ENCODE measurements at places on chromosomes 13 and 19.

GRCh38 chr13:97194479-97194878 lies 27.7 kb upstream of the MBNL2 start:
- peak; percentile 99 for DNase-seq

GRCh38 chr13:19601749-19602725 lies 31.4 kb upstream of the MPHOSPH8 start:
- no peak for DNase-seq

DNA sequence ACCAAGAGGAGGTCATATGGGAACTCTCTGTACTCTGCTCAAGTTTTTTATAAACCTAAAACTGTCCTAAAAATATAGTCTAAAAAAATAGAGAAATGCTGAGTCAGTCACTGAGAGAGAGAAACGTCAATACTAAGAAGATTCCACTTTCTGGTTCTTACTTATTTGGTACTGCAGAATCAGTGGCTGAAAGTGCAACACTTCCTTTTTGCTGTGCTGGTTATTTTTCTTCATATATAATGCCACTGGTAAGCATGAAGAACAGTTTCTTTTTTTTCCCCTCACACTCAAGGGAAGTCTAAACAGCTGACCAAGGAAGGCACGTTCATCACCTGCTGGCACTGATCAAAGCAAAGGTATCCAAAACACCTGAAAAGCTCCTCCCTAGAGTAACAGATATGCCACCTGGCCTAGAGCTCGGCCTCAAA lies 44.3 kb upstream of the N4BP2L1 start:
- no peak for DNase-seq

DNA sequence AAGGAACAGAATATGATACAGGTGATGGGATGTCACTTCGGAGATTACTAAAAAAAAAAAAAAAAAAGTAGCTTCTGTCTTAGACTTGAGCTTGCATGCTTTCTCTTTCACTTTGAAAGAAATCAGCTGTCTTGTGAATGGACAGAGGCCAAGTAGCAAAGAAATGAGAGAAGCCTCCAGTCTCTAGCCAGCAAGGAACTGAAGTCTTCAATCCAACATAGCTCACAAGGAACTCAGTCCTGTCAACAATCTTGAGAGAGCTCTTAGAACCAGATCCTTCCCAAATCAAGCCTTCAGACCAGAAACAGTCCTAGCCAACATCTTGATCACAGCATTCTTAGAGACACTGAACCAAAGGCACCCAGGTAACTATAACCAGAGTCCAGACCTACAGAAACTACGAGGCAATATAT lies 7.7 kb downstream of the N4BP2L2 start:
- no peak for DNase-seq

- DNase-seq: no peak
These were observed 68.5 kb upstream of the POMP start for GRCh38 chr13:28590461-28590860.

DNA sequence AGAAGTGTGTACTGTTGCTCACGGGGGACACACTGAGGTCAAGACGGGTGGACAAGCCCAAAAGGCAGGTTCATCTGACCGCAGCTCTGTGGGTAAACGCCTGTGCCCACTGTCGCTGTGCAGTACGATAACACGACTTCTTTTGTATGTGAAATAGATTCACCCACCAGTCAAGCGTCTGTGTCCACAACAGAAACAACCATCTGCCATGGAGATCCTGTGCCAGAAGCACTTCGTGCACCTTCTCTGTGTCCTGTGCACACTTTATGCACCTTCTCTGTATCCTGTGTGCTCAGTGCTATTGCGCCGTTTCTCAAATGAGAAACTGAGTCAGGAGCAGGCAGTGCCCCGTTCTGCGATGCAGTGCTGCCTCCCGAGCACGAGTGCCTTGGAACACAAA lies 138.9 kb downstream of the ATP11A start:
- no peak for DNase-seq

- DNase-seq: no peak
These were observed 3.1 kb downstream of the RANBP3 start for GRCh38 chr19:5974721-5975387.

DNA sequence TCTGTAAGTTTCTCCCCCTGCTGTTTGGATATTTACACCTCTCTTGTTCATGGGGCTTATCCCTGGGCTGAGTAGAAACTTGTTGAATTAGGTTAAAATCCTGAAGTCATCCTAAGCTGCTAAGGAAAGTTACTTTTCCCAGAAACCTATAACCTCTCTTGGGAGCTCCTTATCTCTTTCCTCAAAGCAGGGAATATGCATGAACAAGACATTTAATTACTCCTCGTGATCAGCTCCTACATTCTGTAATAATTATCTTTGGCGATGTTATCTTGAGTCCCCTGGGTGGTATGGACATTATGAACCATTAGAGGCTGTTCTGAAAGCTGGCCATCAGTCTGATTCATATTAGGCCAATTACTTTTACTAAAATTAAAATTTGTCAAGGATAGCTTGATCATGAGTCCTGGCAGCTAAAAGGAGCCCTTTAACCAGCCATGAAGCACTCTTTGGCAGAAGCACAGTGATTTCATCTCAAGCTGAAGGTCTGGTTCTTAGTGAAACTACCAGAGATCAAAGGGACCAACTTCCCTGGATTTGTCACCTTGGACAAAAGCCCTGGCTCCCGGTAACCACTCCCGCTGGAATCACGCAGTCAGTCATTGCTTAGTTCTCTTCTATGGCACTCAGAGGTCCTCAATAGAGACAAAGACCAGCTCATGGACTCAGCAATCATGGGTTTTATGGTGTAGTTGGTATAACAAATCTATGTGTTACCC lies 811.8 kb downstream of the UQCRFS1 start:
- DNase-seq: no peak

DNA sequence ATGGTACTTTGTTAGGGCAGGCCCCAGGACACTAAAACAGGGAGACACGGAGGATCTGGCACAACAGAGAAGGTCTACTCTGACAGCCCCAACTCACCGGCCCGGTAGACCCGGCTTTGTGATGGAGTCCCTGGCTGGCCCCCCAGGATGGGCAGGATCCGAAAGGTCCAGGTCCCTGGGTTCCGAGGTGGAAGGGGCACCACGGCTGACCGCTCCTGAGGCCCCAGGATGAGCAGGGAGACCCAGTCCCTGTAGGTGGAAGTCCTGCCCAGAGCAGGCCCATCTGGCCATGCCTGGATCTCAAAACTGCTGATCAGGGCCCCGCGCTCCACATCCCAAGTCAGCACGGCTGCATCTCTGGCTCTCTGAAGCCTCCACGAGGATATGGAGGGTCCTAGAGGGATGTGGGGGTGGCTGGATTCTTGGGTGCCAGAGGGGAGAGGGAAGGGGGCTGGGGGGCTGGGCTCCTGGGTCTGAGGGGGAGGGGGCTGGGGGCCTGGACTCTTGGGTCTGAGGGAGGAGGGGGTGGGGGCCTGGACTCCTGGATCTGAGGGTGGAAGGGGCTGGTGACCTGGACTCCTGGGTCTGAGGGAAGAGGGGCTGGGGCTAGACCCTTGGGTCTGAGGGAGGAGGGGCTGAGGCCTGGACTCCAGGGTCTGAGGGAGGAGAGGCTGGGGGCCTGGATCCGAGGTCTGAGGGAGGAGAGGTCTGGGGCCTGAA lies 4.6 kb downstream of the VSIG10L start:
- DNase-seq: no peak

- peak; percentile 49 for DNase-seq
These were observed 26.5 kb upstream of the LSM14A start for GRCh38 chr19:34145741-34146202.

GRCh38 chr13:54758795-54759194 lies 1730.2 kb downstream of the OLFM4 start:
- DNase-seq: no peak

DNA sequence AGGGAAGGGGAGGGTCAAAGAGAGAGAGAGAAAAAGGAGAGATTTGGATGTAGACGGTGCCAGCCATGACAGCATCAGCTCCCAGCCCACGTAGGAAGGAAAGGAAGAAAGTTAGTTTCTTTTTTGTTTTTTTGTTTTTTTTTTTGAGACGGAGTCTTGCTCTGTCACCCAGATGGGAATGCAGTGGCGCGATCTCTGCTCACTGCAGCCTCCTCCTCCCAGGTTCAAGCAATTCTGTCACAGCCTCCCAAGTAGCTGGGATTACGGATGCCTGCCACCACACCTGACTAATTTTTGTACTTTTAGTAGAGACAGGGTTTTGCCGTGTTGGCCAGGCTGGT lies 27.6 kb downstream of the ELL start:
- no peak for DNase-seq

- no peak for DNase-seq
These were observed 8.3 kb downstream of the LSM7 start for GRCh38 chr19:2320049-2320448.

DNA sequence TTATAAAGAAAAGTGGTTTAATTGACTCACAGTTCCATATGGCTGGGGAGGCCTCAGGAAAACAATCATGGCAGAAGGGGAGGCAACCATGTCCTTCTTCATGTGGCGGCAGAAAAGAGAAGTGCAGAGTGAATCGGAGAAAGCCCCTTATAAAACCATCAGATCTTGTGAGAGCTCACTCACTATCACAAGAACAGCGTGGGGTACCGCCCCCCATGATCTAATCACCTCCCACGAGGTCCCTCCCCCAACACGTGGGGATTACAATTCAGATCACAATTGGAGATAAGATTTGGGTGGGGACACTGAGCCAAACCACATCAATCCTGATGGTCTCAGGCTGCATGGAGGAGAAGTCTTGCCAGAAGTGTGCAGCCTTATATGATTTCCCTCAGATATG lies 26.0 kb downstream of the TM9SF2 start:
- DNase-seq: no peak

- no peak for DNase-seq
These were observed 1466.1 kb downstream of the UQCRFS1 start for GRCh38 chr19:27746691-27747380.

DNA sequence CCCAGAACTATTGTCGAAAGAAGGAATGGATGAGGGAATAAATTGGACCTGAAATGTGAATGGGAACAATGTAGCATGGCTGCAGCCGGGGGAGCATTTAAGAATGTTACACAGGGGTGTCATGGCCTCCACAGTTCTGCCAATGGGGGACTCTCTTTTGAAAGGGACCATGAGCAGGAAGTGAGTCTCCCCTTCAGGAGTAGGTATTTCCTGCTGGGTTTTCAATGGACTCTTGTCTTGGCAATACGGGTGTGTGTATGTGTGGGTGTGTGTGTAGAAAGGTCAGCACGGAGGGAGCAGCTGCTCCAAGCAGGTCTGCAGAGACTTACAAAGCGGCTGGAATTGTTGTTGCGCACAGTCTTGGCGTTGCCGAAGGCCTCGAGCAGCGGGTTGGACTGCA lies 24.4 kb downstream of the MYO1F start:
- peak; percentile 47 for DNase-seq

- peak; percentile 50 for DNase-seq
These were observed 106.8 kb downstream of the NHLRC3 start for GRCh38 chr13:39144941-39145533.

- DNase-seq: no peak
These were observed 66.6 kb downstream of the GGACT start for GRCh38 chr13:100521851-100522617.

- no peak for DNase-seq
These were observed 145.2 kb upstream of the WASF3 start for GRCh38 chr13:26412263-26412662.

- no peak for DNase-seq
These were observed 48.4 kb upstream of the CACNA1A start for GRCh38 chr19:13554506-13555240.

GRCh38 chr13:27006519-27007161 lies 165.0 kb downstream of the USP12 start:
- DNase-seq: no peak

- no peak for DNase-seq
These were observed 840.2 kb downstream of the UQCRFS1 start for GRCh38 chr19:28372576-28373247.

- DNase-seq: no peak
These were observed 168.6 kb downstream of the POSTN start for GRCh38 chr13:37429976-37430375.

GRCh38 chr19:7734220-7735203 lies 2.6 kb upstream of the CLEC4G start:
- no peak for DNase-seq

GRCh38 chr13:30466358-30466714 lies 600 bp upstream of the HMGB1 start:
- DNase-seq: peak; percentile 21

GRCh38 chr13:50225193-50226155 lies 210.2 kb downstream of the KCNRG start:
- DNase-seq: no peak

DNA sequence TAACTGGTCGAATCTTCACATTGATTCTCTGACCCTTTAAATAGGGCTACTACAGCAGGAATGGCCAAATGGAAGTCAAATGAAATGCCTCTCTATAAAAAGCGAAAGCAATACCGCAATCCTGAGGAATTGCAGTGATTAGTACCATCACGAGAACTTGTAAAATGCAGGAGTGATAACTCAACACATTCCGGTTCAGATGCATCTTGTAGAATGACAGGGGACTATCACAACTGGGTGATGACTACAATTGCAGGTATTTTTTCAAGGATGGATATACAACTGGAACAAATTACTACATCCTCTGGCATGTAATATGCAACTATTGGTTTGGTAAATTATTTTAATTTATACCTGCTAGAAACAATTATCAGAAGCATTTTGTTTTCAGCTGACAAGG lies 140.4 kb downstream of the PCDH20 start:
- DNase-seq: no peak

- DNase-seq: no peak
These were observed 41.6 kb upstream of the AMER2 start for GRCh38 chr13:25213715-25214114.

DNA sequence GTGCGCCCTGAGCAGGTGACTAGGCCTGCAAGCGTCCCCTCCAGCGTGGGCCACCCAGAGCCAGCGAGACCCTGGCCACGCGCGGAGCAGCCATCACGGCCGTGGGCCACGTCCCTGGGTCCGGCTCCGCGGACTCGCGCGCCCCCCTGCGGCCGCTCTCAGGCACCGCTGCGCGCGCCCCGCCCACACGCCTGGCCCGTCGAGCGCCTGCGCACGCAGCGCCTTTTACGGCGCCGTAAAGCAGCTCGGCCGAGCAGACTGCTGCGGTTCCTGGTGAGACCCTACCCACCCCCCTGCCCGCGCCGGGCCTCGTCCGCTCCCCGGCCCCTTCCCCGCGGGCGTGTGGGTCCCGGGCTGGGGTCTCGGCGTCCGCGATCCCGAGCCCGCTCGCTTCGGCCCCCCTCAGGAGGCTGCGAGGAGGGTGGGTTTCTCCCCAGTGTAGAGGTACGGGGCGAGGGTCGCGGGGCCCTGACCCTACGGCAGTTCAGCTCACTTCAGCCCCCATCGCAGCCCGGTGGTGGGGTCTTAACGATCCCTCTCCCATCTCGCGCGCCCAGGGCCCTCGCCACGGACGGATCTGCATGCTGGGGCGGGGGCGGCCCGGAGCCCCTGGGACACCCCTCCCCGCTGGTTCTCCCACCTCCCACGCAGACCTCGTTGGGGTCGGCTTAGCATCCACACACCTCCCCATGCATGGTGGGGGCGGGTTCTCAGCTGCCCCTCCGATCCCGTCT lies at the start of gene TRAPPC5:
TRAPPC5 (plus strand) TSS at position 228 of the 734 bp plus-strand sequence. CDS start 1,421 bp downstream, outside the sequence.
- DNase-seq: peak; percentile 41

DNA sequence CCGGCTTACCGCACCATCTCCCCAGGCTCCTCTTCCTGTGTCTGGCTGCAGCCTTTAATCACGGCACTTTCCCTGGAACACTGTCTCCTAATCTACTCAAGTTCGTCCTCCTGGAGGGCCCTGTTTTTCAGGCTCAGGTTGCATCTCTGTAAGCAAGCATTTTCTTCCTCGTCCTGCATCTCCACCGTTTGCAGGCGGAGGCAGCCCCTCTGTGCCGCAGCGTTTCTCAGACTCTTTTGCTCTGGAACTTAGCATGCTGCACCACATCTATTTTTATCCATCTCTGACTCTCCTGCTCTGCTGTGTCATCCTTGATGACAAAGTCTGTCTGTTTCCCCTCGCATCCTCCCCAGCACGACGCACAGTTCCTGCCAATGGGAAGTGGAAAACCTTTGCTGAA lies 117.5 kb downstream of the ATP8A2 start:
- peak; percentile 45 for DNase-seq

Measured in A172 (cell line).